ENCODE measurements at places on chromosomes 1 and 21. TPM values are rescaled to one million over a fixed set of nuclear protein-coding genes. Genes with fewer than 3 reads are reported as not detected.
A peak's percentile ranks its signal among the peaks of the same experiment; 100 is the strongest.

Gene PTGFRN
- total RNA-seq, result 157 TPM

Gene FCRL6
- not detected for total RNA-seq

Gene PGLYRP4
- total RNA-seq, result not detected

DNA sequence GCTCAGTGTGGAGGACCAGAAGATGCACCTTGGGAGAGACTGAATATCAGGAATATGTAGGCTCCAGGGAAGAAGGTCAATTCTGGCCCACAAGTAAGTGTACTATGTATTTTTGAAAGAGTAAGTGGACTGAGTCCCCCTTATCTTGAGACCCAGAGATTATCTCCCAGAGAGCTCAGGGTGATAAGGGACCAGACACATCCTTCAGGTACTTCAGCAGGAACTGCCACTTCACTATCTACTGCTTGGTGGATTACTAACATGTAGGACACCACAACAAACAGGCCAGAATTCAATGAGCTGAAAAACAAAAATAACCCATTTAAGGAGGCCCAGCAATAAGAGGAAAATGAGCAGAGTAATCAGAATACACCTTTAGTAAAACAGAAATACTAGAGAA, 119.2 kb downstream of the ZNF644 start:
- DNase-seq, result no peak
- no peaks in the 10 kb centered on the region for H3K27me3 ChIP-seq
- no peak overlapping the region for H3K4me3 ChIP-seq
- no peaks in the 10 kb centered on the region for H3K36me3 ChIP-seq
- H3K4me1 ChIP-seq, result no peaks in the 10 kb centered on the region
- H3K27ac ChIP-seq, result no peak overlapping the region

GRCh38 chr1:218548764-218549163, 203.6 kb downstream of the TGFB2 start:
- H3K4me3 ChIP-seq, result no peak overlapping the region
- no peak for DNase-seq
- no peak overlapping the region for H3K27ac ChIP-seq
- no peaks in the 10 kb centered on the region for H3K4me1 ChIP-seq
- no peaks in the 10 kb centered on the region for H3K36me3 ChIP-seq

GRCh38 chr1:167056529-167057231, 33.5 kb downstream of the GPA33 start:
- H3K4me3 ChIP-seq, result no peak overlapping the region
- H3K36me3 ChIP-seq, result no peaks in the 10 kb centered on the region
- H3K4me1 ChIP-seq, result peaks cover 5% of the 10 kb centered on the region
- no peak for DNase-seq

DNA sequence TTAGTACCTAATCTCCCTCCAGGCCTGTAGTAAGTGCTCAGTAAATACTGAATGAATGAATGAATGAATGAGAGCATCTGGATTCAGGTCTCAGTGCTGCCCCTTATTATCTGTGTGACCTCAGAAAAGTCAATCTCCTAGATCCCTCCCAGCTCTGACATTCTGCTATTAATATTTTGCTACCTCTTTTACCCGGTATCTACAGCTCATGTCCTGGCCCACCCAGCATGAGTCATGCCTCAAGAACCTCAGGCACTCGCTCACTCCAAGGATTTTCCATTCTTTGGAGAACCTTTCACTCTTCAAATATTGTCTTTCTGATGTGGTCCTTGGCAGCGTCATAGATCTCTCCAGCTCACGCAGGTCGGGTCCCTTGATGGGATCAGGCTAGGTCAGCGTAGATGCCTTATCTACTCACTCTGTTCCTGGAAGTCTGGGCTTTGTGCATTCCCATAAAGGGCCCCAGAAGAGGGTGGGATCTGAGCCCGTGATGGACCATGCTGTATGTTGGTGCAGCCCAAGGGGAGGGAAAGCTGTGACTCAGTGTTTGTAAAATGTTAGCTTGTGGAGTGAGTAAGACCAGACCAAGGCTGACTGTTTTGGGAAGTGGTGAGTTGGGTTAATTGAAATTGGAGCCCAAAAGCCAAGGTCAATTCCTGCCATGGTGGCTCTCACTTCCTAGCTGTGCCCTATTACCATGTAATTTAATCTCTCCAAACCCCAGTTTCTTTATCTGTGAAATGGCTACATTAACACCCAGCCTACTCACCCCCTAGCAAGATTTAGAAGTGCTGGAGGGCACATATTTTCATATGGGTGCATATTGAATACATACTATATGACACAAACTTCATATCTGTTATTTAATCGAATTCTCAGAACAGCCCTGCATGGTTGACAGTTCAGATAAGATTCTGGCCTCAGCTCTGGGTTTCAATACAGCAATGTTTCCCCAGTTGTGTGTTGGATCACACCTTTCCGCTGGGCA, 214.1 kb upstream of the USP24 start:
- H3K36me3 ChIP-seq, result no peaks in the 10 kb centered on the region
- H3K4me3 ChIP-seq, result no peak overlapping the region
- H3K4me1 ChIP-seq, result peaks cover 30% of the 10 kb centered on the region
- DNase-seq, result peak; percentile 100
- H3K27me3 ChIP-seq, result no peaks in the 10 kb centered on the region

Measured in astrocyte (in vitro differentiated cells and primary cell).